Heart right ventricle (tissue), 16 donors: ENCODE measurements at places on chromosomes 13 and 19.

GRCh38 chr13:35965226-35965927, 165.8 kb downstream of the DCLK1 start:
- no peak for DNase-seq

DNA sequence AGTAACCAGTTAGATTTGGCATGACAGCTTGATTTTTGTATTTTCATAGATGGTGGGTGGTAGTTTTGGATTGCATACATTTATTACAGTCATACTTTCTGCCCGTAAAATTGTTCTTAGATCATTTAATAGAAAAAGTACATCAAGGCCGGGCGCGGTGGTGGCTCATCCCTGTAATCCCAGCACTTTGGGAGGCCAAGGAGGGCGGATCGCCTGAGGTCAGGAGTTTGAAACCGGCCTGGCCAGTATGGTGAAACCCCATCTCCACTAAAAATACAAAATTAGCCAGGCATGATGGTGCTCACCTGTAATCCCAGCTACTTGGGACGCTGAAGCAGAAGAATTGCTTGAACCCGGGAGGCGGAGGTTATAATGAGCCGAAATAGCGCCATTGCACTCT, 55.0 kb upstream of the UBE2L5 start:
- DNase-seq = no peak

- no peak for DNase-seq
Observed at GRCh38 chr13:109977212-109977968, 191.0 kb upstream of the IRS2 start.

- DNase-seq = no peak
Observed at GRCh38 chr19:35194012-35194984, 34.2 kb downstream of the FAM187B start.

GRCh38 chr13:93834051-93834450, 607.4 kb downstream of the GPC6 start:
- DNase-seq = no peak

GRCh38 chr13:51148223-51148951, 37.3 kb upstream of the C13orf42 start:
- DNase-seq = no peak

- no peak for DNase-seq
Observed at GRCh38 chr13:51122868-51123566, 11.9 kb upstream of the C13orf42 start.

- DNase-seq = no peak
Observed at GRCh38 chr13:111461445-111462149, 141.2 kb downstream of the TEX29 start.

DNA sequence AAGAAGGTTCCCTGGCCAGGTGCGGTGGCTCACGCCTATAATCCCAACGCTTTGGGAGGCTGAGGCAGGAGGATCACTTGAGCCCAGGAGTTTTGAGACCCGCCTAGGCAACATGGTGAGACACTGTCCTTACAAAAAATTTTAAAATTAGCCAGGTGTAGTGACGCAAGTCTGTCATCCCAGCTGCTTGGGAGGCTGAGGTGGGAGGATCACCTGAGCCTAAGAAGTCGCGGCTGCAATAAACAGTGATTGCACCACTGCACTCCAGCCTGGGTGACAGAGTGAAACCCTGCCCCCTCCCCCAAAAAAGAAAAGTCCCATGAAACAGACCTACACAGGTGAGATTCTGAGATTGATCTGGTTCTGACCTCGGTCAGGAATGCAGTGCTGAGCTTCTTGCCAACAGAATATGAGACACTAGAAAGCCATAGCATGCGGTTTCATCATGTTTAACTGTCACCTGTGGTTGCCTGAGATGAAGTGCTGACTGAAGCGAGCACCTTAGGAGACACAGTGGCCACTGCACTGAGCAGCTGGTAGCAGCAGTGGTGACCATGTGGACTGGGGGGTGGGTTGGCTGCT, 2.0 kb upstream of the A1BG start:
- no peak for DNase-seq

DNA sequence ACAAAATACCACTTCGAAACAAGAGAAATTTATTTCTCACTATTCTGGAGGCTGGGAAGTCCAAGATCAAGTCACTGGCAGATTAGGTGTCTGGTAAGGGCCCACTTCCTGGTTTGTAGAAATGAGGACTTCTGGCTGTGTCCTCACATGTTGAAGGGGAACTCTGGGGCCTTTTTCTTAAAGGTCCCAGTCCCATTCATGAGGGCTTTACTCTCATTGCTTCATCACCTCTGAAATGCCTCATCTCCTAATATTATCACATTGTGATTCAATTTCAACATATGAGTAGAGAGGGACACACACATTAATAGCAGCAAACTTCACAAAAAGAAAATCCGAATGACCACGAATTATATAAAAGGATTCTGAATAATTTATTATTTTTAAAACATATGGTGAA, 21.6 kb upstream of the SIGLEC14 start:
- DNase-seq = no peak

DNA sequence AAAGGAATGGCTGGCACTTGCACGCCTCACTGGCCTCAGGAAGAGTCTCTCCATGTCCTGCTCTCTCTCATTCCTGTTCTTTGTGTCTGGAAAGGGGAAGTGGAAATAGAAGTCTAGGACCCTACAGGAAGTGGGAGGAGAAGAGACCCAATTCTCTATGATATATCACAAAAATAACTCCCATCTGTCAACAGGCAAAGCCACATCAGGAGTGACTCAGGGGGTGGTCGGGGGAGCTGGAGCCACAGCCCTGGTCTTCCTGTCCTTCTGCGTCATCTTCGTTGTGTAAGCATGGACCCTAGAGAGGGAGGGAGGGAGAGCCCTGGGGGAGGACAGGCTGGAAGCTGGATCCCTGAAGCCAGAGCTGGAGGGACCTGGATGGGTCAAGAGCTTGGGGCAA, 3.0 kb downstream of the SIGLEC9 start:
- no peak for DNase-seq

GRCh38 chr13:80642641-80643040, 301.7 kb upstream of the SPRY2 start:
- no peak for DNase-seq

- DNase-seq = no peak
Observed at GRCh38 chr19:6470173-6470572, 6.1 kb downstream of the CRB3 start.
